ENCODE measurements at places on chromosomes 1 and 21.

DNA sequence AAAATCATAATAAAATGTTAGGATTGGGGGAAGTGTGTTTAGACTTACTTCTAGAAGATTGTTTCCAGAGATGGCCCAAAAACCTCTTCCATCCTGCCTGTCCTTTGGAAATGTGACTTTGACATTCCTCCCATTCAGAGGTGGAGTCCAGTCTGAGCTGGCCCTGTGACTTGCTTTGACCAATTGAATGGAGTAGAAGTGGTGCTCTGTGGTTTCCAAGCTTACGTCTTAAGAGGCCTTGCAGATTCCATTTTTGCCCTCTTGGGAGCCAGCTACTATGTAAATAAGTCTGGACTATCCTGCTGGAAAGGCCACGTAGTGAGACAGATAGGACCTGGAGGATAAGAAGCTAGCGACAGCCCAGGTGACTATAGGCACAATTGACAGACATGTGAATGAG lies 1.3 kb upstream of the NT5C1A start:
- DNase-seq = no peak

GRCh38 chr1:65939636-65940035 lies 146.9 kb downstream of the PDE4B start:
- no peak for DNase-seq

DNA sequence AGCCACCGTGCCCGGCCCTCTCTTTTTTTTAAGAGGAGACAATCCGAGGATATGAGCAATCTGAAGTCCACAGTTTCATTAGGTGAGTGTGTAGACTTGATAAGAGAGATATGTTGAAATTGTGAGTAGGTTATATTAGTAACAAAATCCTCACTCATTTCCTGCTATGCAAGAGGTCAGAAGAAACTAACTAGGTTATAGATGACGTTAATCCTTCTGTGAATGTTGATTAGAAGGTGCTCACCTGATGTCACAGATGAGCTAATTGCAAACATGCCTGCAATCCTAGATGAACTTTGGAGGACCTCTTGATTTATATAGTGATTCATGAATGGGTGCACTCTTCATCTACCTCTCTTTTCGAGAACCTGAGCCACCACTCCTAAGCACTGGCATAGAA lies 29.3 kb downstream of the NTMT2 start:
- no peak for DNase-seq

GRCh38 chr1:23020706-23021405 lies 1.6 kb downstream of the KDM1A start:
- no peak for DNase-seq

DNA sequence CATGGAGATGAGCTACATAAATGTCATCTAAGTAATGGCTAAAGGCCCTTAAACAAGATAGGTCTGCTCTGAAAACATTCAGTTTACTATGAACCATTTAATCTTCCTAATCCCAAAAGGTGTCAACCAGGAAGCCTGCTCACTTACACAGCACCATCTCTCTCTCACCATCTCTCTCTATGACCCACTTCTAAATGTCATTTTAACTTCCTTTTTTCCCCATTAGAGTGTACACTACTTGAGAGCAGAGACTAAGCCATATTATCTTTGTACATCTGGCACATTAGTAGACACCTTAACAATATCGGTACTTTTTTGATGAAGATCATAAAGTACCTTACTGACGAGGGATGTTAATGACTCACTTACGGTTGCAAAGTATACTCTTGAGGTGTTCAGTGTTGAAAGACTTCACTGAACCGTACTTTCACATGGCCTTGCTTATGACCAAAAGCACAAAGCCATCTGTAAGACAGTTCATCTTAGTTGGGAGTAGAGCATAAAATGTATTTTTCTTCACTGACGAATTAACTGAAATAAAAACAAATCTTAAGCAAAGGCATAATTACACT lies 25.4 kb downstream of the FBXO42 start:
- no peak for DNase-seq

GRCh38 chr21:17854745-17855144 lies 35.6 kb upstream of the C21orf91 start:
- no peak for DNase-seq

- DNase-seq = no peak
Observed at GRCh38 chr1:70497152-70497551, 86.1 kb downstream of the CTH start.

DNA sequence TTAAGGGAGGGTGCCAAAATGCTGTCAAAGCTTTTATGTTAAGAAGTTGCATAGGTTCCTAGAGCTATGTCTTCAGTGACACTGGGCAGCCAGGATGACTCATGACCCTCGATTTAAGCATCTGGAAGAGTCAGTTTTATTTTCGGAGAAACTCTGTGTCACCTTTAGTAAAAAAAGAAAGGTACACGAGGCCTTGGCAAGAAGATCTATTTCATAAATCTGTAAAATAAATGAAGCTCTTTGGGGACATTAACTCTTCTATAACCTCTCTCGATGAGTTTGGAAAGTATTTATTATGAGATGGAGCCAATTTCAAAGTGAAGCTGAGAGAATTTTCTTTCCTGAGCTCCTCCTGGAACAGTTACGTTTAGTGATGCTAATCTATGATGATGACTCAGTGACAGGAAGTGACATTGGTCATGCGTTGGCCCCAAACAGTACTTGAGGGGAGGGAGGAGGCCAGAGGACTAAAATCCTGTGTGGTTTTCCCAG lies 156.5 kb downstream of the HLX start:
- DNase-seq = no peak
